Coronary artery (tissue), 2 donors: ENCODE measurements at places on chromosomes 6 and 20.
A peak's percentile ranks its signal among the peaks of the same experiment; 100 is the strongest.

- DNase-seq: no peak
Measured at GRCh38 chr6:127949251-127949650, 48.4 kb upstream of the THEMIS start.

DNA sequence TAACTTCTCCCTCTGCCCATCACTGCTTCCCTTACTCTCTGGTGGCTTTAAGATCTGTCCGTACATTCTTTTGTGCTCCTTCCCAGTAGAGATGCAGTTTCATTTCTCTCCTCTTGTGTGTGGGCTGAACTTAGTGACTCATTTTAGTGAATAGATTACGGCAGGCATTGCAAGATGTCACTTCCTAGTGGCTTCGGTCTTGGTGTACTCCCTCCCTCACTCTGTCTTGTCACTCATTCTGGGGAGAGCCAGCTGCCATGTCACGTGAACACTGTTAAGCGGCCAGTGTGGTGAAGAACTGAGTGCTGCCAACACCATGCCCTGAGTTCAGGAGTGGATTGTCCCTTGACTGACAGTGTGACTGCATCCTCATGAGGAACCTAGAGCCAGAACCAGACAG is 115.9 kb downstream of the OTOR start:
- no peak for DNase-seq

DNA sequence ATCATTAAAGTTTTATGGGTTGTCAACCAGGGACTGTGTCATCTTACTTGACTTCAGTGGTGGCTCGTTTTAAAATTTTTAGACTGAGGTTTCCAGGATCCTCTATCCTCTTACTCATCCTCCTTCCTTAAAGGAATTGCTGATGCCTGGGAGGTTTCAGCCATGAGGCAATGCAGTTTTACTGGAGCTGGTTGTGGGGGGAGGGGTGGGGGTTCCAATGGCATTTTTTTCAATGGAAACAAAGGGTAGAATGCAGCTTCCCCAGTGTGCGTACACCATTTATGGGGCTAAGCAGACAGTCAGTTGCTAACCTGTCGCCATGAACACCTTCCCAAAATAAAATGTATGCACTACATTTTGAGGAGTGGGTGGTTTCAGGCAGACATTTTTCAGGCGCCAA is 88.0 kb downstream of the METTL24 start:
- no peak for DNase-seq

- DNase-seq: no peak
Measured at GRCh38 chr6:161924516-161925116, 650.8 kb upstream of the AGPAT4 start.

- peak; percentile 33 for DNase-seq
Measured at GRCh38 chr20:58113716-58114115, 114.7 kb downstream of the ANKRD60 start.

- no peak for DNase-seq
Measured at GRCh38 chr6:1662534-1662933, 52.8 kb downstream of the FOXC1 start.

DNA sequence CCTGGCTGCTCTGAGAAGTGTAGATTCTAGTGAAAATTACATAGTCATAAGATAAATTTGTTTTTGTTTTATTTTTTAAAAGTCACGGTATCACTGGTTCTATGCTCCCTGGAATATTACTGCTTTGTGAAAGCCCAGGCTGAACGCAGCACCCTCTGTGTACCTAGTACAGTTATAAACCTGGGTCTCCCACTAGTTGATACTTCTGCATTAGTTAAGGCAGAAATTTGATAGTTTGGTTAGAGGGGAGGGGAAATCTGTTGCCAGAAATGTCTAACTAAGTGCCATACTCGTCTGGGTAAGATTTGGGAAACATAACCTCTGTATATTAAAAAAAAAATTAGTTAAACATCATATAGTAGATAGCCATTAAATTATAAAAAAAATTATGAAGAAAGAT is 110.6 kb upstream of the TRAF3IP2 start:
- DNase-seq: no peak

- no peak for DNase-seq
Measured at GRCh38 chr6:144405163-144405562, 120.0 kb downstream of the UTRN start.

DNA sequence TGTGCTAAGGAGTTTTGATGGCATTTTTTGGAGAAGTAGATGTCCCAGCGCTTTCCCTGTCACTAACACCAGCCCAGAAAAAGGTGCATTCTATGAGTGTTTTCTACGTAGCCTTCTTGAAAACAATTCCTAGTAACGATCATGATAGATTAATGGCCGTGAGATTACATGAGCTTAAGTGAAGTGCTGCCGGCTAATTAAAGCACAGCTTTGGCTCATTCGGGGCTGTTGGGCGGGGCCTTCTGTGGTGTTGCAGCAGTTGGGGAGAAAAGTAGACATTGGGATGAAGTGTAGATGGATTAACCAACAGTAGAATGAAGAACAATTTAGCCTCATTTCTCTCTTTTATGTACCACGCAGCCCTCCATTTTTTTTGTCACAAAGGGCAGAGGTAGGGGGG is 20.8 kb upstream of the TRAF3IP2 start:
- DNase-seq: no peak

- DNase-seq: no peak
Measured at GRCh38 chr6:157294654-157295053, 28.7 kb downstream of the TMEM242 start.

DNA sequence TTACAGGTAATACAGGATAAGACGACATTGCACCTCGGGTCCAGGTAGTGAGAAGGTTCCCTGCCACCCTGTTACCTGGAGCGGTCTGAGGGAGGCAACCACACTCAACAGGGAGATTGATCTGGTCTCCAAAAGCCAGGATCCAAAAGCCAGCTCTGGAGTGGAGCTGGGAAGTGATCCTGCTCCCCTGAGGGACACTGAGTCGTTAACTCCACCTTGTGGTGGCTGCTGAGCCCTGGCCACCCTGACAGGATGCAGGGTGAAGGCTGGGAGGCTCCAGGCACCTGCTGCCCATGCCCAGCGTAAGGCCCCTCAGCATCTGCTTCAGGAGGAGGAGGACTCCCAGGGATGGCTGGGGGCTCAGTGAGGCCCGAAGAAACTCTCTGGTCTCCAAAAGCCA is 38.7 kb upstream of the SLC22A2 start:
- DNase-seq: no peak

DNA sequence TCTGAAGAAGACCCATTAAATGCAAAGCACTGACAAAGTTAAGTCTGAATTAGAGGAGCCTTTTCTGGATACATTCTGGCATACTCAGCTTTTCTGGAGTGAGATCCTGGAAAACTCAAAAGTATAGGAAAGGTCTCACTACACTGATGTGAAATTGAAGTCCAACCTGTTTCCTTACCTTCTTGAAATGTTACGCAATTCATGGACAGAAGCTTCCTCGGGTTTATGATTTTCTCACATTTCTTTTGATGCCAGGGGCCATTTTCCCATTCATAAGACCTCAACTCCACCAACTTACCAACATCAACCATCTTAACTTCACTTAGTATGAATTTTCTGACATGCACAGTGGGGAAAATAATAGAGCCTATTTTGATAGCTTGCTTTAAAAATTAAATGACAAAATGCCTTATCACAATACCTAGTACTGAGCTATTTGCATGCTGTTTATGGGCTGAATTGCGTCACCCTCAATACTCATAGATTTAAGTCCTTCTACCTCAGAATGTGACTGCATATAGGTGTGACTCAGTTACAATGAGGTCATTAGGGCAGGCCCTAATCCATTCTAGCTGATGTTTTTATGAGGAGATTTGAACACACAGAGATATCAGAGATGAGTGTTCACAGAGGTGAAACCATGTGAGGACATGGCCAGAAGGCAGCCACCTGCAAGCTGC is 73.4 kb upstream of the RAB32 start:
- no peak for DNase-seq

- no peak for DNase-seq
Measured at GRCh38 chr20:59752101-59752586, 147.8 kb downstream of the PHACTR3 start.

GRCh38 chr6:21772884-21773575 is 179.5 kb downstream of the SOX4 start:
- no peak for DNase-seq

DNA sequence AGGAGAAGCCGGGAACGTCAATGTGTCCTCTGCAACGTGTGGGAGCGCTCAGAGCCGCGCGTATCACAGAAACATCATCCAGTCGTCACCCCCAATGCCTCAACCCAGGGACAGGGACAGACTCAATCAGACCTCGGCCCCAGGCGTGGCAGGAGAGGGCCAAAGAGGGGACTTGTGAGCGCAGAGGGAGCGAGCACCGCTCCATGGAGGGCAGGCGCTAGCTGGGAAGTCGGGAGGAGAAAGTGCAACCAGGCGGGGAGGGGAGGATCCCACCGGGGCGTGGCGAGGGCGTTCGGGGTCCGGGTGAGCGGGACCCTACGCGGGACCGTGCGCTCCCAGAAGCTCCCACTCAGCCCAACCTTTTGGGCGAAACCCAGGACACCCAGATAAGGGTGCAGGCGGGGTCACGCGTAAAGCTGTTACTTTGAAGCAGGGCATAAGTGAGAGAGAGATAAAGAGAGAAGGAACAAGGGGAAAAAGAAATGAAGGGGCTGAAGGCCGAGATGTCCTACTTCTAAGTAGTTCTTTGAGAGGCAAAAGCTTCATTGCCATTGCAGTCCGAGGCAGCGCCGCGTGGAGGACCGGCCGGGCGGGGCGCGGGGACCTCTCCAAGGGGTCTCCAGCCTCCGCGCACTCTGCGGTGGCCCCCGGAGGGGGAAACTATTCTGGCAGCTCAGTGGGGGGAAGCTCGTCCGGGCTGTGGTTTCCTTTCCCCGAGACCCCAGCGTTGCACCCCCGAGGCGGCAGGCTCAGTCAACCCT is 862 bp upstream of the SOBP start:
- DNase-seq: peak; percentile 75

DNA sequence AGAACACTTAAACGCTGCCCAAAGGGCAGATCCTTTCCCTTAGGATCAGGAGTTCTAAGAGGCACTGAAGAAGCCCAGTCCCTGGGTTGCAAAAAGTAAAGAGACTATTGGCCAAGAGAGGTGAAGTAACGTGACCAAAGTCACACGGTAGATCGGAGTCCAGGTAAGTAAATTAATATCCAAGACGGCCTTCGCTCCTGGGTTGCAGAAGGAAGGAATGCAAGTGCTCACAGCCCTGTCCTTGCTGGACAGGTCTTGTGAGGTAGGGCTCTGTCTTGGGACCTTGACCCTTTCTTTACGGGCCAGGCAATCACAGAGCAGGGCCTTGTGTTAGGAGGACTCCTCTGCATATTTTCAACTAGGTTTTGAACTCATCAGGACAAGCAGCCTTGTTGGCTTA is 243.7 kb upstream of the PDE10A start:
- DNase-seq: no peak

GRCh38 chr6:90217506-90218127 is 79.0 kb downstream of the BACH2 start:
- no peak for DNase-seq

- DNase-seq: no peak
Measured at GRCh38 chr6:159929819-159930218, 39.0 kb downstream of the MAS1 start.

DNA sequence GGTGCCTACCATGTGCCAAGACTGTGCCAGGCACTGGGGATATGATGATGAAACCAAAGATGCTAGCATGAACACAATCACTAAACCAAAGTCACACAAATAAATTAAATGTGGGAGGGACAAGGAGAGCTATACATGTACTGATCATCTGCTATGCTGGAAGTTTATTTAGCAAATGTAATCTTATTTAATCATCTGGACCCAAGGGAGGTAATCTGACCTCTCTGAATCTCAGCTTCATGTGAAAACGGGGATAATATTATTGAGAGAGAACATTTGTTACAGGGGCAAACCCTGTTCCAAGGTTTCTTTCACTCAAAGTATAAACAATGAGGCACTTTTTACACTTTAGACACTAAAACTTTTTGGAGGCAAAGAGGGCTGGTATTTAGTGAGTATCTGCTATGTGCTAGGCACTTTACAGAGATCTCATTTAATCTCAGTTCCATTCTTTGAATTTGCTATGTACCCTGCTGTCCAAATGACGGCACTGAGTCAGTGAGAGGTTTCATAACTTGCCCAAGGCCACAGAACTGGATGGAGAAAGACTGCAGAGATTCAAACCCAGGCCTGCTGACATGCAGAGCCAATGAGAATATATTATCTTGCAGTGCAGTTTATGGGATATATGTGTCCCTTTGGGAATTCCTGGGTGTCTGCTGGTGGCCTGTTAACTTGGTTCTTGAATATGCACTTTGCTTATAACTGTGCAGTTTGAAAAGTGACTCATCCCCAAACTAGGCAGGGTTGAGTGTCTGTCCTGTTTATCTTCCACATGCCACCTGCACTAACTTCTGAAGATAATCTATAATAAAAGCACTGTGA is 3.3 kb upstream of the ASXL1 start:
- no peak for DNase-seq

DNA sequence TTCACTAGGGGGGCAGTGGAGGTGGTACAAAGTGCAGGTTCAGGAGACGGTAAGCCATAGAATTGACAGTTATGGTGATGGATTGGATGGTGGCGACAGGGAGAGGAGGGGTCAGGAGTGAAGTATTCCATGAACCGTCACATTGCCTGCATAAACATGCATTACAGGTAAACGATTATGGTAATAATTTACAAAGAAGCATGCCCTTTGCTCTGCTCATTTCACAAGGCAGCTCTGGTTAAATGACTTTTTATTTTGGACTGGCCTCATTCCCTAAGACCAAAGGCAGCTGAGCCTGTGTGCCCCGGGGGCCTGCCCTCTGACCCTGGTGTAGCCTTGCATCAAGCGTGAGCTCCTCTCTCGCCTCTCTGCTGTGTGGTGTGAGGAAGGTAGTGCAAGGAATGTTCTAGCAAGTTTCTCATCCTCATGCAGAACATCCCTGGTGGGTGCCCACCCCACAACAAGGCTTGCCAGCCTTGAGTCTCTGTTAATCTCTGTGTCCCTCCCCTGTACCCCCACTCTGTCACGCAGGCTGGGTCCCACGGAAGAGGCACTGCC is 59.0 kb downstream of the PPP1R14C start:
- peak; percentile 52 for DNase-seq

DNA sequence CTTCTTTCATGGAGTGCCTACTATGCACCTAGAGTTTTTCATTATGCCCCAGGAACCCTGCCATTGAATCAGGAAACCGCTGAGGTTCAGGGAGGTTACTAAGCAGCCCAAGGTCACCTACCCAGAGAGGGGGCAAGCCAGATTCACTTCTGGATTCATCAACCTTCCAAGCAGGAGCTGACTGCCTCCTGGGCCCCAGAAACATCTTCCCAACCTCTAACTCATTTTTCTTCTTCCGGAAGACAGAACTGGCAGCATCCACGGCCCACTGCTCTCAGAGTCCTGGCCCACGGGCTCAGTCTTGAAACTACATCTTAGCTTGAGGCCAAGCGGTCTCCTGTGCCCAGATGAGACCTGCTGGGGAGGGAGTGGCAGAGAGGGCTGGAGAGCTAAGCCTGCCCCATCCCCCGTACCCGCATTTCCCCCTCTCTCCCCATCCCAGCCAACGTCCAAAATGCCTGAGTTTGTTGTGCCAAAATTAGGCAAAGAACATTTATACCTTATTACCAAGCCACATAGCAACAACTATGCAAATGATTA is 281.0 kb downstream of the CDC5L start:
- peak; percentile 54 for DNase-seq

- no peak for DNase-seq
Measured at GRCh38 chr20:48139262-48140041, 354.2 kb upstream of the SULF2 start.

DNA sequence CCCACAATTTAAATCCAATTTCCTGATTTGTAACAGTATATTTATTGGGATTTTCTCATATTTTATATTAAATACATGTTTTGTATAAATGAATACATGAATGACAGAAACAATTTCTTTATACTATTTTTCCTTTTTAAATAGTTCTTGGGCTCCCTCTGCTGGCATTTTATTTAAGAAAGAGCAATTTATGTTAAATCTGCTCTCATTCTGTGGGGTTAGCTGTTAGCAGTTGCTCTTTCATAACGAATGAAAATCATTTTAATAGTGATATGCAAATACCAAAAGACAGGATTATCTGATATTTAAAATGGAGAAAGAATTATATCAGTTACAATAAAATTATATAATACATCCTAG is 118.3 kb downstream of the RALGAPA2 start:
- no peak for DNase-seq
